Activated CD8-positive, alpha-beta memory T cell treated with anti-CD3 and anti-CD28 coated beads for 1 hour (primary cell): ENCODE measurements at places on chromosomes 12 and 14.

GRCh38 chr12:7297865-7298264 lies 6.0 kb upstream of the ACSM4 start:
- no peak for DNase-seq

DNA sequence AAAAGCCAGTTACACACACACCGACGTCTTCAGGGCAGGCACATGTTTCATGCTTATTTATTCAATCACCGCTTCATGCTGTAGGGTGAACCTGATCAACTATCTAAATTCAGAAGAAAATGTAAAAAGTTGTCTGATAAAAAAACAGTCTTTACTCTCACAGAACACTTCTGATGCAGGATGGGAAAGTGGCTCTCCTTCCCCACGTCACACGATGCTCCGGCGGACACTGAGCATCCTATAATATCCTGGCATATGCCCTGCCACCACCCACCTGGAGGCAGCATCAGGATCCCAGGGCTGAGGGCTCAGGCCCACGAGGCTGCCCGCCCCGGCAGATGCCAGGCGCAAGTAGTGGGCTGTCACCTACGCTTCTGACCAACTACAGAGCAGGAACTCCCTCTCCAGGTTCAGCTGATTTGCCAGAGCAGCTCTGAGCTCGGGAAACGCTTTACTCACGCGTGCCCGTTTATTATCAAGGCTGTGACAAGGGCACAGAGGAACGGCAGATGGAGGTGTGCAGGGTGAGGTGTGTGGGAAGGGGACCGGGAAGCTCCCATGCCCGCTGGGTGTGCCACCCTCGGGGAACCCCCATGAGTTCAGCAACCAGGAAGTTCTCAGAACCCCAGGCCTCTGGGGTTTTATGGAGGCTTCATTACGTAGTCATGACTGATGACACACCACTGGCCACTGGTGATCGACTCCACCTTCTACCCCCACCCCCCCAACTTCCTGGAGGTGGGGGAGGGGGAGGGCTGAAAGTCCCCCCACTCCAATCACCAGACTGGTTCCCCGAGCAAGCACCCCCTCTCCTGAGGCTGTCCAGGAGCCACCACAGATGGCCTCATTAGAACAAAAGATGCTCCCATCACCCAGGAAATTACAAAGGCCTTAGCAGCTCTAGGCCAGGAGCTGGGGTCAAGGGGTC lies 32.1 kb downstream of the SLC15A4 start:
- no peak for DNase-seq

DNA sequence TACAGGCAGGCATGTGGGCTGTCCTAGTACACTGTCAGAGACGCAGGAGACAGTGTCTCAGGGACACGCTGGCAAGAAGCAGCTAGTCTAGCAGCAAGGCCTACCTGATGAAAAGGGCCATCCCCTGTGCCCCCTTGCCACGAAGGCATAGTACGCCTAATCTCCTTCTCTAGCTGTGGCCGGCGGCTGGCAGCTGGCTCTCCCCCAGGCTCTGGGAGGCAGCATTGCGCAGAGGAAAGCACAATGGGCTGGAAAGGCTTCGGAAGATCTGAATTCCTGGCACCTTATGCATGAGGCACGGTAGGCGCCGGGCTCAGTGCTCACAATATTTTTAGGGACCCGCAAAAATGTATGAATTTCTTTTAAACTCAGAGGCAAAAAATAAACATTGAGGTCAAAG lies 16.0 kb upstream of the PLEKHH1 start:
- DNase-seq, result no peak

GRCh38 chr14:31110872-31111271 lies 84.7 kb upstream of the STRN3 start:
- DNase-seq, result no peak

DNA sequence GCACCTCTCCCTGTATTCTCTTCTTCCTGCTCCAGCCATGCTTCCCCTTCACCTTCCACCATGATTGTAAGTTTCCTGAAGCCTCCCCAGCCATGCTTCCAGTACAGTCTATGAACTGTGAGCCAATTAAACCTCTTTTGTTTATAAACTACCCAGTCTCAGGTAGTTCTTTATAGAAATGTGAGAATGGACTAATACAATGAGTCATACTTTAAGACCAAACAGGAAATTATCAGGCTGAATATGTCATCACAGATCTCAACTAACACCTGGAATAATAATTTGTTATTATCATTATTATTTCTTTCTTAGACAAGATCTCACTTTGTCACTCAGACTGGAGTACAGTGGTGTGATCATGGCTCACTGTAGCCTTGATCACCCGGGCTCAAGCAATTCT lies 85.4 kb downstream of the KCNMB4 start:
- no peak for DNase-seq

- DNase-seq, result no peak
Observed at GRCh38 chr12:7045913-7046312, 14.6 kb upstream of the C1S start.

- DNase-seq, result no peak
Observed at GRCh38 chr12:106141003-106141402, 2.2 kb upstream of the NUAK1 start.

- DNase-seq, result no peak
Observed at GRCh38 chr12:50986966-50987737, 34.8 kb downstream of the HIGD1C start.

DNA sequence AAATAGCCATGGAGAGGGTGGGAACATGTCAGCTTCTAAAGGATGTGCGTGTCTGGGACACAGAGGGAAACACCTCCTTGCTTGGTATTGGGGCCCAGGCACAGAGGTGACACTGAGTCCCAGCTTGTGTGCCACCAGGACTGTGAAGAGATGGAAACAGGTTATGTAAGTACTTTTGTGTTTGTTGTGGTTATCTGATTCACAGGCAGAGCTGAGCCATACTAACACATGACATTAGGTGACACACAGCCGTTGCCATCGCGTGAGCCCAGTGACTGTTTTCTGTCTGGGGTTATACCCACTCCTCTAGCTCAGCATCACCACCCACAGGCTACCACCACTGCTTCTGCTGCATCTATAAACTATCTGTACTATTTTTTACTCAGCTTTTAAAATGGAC lies 12.1 kb upstream of the FLVCR2 start:
- DNase-seq, result no peak

DNA sequence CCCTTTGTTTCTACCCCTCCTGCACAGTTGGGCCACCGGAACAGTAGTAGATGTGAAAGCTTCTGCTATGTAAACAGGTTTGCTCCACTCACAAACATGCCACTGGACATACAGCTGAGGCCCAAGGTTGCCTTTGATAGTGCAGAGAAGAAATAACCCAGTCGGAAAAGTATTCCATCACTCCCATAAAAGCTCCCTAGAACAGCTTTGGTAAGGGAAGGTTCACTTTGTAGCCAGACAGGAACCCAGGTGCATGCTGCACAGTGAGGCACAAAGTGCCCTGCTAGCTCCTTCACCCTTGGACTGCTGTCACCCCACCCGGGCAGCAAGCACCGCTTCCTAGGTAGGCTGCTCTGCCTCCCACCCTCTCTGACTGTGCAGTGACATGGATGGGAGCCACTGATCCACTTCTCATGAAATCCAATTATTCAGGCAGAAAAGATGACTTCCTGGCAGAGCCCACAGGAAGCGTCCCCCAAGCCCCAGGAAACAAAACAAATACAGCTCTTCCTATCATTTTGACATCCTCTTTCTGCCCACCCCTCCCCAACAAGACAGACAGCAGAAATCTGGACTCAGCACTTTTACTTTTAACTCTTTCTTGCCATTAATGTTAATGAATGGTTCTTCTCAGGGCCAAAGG lies 100.2 kb downstream of the SRGAP1 start:
- no peak for DNase-seq

- DNase-seq, result no peak
Observed at GRCh38 chr12:21529456-21529855, 3.4 kb downstream of the SPX start.

DNA sequence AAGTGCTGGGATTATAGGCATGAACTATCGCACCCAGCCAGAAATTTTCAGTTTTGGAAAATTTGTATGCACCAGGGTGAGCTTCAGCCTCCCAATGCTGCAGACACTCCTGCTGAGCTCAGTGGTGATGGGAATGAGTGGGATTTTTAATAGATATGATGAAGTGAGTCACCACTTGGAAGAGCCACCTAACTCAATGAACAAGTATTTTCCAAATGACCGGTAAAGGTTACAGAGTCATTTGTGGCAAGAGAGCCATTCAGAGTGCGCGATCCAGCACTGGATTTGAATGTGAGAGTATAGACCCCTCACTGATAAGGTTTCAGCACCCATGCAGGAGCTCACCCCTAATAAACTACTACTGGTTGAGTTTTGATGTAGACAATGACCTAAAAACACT lies 100.7 kb downstream of the PPP2R5C start:
- no peak for DNase-seq

GRCh38 chr12:51362307-51362706 lies 15.8 kb upstream of the CELA1 start:
- no peak for DNase-seq

DNA sequence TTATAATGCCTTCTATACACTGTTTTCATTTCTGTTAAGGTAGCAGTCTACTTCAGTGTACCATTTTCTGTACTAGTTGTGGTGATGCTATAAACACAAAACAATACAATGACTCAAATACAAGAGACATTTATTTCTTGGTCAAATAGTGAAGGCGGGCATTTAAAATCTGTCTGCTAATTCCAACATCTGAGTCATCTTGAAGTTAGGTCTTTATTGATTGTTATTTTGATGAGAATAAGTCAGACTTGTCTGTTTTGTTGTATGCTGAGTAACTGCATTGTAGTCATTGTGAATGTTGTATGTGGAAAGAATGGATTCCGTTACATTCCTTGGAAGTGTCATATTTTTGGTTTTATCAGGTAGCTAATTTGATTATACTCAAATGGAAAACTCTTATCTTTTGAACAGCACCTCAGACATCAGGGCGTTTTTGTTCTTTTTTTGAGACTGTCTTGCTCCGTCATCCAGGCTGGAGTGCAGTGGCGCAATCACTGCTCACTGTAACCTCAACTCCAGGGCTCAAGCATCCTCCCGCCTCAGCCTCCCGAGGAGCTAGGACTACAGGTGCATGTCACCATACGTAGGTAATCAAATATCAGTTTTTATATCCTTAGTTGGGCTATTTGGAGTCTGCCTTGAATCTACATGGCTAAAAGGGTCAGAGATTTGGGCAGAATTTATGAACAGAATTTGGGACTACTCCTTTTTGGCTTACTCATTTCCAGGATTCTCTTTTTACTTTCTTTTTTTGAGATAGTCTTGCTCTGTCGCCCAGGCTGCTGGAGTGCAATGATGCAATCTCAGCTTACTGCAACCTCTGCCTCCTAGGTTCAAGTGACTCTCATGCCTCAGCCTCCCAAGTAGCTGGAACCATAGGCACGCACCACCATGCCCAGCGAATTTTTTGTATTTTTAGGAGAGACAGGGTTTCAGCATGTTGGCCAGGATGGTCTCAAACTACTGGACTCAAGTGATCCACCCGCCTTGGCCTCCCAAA lies 56.8 kb downstream of the PAPLN start:
- no peak for DNase-seq

- DNase-seq, result no peak
Observed at GRCh38 chr12:14951851-14952250, 9.6 kb downstream of the ARHGDIB start.

GRCh38 chr12:25155022-25155576 lies 39.9 kb downstream of the DNAI7 start:
- no peak for DNase-seq

- DNase-seq, result no peak
Observed at GRCh38 chr14:95037273-95037672, 120.1 kb downstream of the DICER1 start.

DNA sequence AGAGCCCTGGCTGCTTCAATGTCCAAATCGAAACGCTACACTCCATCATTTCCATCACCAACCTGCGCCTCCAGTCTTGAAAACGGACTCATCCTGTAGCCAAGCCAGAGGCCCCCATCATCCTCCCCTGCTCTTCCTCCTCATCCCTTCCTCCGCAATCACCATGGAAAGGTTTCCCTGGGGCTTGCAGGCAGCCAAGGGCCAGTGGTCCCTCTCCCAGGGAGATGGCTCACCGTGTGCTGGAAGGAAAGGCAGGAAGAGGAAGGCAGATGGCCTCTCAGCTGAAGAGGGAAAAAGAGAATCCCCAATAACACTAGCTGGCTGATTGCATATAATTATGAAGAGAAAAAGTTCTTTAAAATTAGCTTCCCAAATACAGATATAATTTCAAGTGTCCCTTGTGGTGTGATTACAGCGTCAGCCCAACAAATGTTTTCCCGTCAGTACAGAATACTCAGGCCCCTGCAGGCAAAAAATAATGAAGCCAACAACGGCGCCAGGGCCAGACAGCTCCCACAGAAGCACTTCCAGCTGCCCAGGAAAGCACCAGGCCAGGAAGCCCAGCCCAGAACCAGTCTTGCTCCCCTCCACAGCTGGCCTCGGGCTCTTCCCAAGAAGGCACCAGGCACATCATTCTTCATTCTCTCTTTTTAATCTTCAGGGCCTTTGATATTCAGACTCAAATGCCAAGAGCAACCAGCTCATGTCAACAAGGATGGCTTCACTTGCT lies 24.7 kb downstream of the ITPK1 start:
- no peak for DNase-seq

DNA sequence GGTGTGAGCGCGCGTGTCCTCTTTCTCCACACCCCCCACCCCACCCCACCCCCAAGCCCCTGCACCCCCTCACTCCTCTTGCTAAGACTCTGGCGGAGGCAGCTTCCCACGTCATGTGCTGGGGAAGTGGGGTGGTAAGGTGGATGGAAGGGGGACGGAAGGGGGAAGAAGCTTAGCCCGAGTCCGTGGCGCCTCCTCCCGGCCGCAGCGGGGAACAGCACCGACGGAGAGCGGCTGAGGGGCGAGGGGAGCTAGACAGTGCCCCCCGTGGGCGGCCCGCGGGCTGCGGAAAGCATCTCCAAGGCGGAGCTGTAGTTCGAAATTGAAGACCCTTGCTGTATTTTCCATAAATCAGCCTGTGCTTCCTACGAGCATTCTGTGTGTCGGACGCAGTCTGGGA lies 588 bp upstream of the GRIN2B start:
- no peak for DNase-seq

- DNase-seq, result no peak
Observed at GRCh38 chr12:130608132-130608531, 108.0 kb downstream of the RIMBP2 start.

GRCh38 chr12:77406219-77406905 lies 341.0 kb upstream of the E2F7 start:
- DNase-seq, result no peak

DNA sequence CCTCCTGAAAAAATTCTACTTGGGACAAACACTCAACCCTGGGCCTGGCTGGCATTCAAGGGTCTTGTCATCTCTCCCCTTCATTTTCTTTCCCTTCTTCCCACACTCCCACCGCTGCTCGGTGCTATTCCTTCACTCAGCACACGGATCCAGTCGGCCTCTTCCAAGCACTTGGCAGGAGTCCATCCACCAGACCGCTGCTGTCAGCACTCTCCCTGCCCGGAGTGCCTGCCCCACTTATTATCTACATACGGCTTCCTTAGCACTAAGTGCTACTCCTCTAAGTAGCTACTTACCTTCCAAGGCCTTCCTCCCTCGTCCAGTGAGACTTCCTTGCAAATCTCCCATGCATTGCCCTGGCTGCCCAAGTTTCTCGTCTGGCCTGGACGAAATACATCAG lies 29.8 kb downstream of the CALM1 start:
- no peak for DNase-seq

DNA sequence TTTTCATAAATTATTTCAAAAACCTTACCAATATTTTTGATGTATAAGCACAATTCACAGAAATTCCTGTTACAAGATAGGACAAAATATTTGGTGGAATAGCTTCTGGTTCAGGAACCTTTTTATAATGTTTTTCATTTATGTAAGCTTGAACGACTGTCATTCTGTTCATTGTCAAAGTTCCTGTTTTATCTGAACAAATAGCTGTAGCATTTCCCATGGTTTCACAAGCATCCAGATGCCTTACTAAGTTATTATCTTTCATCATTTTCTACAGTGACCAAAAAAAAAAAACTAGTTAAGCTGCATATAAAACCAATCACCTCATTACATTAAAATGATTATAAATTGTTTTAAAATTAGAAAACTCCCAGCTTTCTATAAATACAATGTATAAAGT lies 87.1 kb downstream of the ATP2B1 start:
- DNase-seq, result no peak
